ENCODE measurements at places on chromosomes 1 and 21.

DNA sequence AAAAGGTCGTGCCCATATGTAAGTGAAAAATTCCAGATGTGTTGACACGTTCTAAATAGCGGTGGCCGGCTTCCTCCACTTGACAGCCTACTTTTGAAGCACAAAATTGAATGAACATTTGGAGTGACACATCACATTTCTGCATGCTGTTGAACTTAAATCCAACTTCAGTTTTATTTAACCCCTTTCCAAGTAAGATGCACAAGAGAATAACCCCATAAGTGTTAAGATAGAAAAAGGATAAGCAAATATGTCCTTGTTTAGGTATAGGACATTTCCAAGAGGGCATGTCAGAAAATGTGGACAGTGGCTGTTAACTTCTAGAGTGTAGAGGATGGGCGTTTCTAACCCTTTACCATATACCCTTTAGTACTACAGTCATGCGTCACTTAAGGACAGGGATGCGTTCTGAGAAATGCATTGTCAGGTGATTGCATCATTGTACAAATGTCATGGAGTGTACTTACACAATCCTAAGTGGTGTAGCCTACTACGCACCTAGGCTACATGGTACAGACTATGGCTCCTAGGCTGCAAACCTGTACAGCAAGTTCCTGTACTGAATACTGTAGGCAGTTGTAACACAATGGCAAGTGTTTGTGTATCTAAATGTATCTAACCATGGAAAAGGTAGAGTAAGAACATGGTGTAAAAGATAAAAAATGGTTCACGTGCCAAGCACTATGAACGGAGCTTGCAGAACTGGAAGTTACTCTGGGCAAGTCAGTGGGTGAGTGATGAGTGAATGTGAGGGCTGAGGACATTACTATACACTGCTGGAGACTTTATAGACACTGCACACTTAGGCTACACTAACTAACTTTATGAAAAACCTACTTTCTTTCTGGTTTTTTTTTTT, 9.3 kb upstream of the FAM89A start:
- DNase-seq: no peak

GRCh38 chr1:26280333-26281042, 602 bp downstream of the SH3BGRL3 start:
- DNase-seq: no peak

DNA sequence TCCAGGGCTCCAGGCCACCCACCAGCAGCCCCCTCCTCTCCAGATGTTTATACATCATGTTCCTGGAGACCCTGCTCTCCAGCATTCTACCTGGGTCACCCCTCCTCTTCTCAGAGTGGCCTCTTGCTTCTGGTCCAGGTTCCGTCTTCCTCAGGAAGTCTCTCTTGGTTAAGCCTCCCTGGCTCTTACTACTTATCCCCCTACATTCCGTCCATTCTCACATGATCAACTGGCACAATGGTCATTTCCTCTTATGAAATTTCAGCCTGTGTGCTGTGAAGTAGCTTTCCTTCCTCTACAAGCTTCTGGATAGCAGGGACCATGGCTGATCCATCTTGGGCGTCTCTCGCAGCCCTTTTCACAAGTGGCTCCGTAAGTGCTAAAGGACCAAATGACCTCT, 33.9 kb upstream of the ATP2B4 start:
- DNase-seq: no peak

- DNase-seq: no peak
Observed at GRCh38 chr1:30901798-30902581, 6.6 kb downstream of the SDC3 start.

DNA sequence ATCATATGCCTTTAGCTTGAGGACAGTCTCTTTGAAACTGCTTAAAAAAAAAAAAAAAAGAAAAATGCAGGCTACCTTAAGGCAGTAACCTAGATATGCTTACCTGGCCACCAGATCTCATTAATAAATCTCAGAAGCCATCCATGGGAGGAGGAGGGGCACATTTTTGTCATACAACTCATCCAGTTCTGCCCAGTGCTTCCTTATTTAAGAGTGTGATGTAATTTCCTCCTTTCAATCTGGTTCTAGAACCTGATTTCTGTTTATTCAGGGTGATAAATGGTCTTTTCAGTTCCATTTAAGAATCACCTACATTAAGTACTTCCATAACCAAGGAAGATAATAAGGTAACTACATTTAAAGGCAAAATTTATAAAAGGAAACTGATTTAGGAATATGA, 6.1 kb downstream of the ERRFI1 start:
- no peak for DNase-seq

GRCh38 chr1:14597343-14598006, 1.0 kb upstream of the KAZN start:
- DNase-seq: no peak

- no peak for DNase-seq
Observed at GRCh38 chr1:172670791-172671190, 11.9 kb downstream of the FASLG start.

- no peak for DNase-seq
Observed at GRCh38 chr1:196628838-196629237, 20.6 kb upstream of the KCNT2 start.

DNA sequence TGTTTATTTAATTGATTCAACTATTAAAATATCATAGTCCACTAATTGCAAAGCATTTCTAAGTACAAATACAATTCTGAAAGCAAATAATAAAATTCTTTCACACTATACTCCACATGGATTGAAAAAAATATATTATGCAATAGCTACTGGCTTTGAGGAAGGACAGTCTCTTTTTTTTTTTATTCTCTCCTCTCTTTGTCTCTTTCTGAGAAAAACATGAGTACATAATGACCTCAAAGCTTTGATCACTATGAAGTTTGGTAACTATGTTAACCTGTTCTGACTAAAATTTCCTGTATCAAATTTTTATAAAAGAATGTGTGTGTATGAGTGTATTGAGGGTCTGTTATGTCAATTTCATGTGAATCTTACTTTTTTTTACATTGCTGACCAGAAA, 96.2 kb downstream of the RGS2 start:
- DNase-seq: no peak

DNA sequence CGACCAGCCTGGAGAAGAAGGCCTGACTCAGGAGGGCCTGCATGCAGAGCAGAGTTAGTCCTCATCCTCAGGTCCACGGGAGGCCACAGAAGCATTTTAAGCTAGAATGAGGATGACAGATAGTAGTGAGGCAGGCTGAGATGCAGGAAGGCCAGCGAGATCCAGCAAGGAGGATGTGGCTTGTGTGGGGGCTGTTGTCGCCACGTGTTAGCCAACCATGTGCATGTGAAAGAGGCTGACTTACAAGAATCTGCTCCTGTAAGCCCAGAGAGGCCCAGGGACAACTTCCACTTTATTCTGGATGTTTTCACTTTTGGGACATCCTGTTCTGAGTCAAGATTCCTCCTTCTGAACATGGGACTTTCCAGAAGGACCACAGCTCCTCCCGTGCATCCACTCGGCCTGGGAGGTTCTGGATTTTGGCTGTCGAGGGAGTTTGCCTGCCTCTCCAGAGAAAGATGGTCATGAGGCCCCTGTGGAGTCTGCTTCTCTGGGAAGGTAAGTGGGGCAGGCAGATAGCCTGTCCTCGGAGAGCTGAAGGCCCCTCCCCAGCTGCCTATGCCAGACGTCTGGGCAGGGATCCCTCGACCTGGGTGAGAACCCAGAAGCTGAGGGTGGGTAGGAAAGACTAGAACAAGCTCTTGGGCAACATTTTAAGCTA, at the start of gene SLAMF8:
Gene SLAMF8 (plus strand): TSS at position 433 of the 661 bp plus-strand sequence. CDS start 26 bp downstream, at position 459.
- no peak for DNase-seq

GRCh38 chr1:77872645-77873044, 15.8 kb upstream of the NEXN start:
- DNase-seq: no peak

Measured in HFF-Myc (cell line).